ENCODE measurements at places on chromosomes 4 and X.

DNA sequence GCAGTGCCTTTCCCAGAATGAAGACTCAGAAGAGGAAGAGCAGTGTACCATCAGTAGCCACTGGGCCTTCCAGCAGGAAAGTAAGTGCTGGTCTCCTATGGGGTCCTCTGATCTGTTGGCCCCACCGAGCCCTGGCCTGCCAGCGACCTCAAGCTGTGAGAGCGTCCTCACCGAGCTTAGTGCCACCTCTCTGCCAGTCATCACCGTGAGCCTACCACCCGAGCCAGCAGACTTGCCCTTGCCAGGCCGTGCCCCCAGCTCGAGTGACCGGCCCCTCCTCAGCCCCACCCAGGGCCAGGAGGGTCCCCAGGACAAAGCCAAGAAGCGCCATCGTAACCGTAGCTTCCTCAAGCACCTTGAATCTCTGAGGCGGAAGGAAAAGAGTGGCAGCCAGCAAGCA is 69.7 kb downstream of the STARD8 start:
- DNase-seq = no peak

DNA sequence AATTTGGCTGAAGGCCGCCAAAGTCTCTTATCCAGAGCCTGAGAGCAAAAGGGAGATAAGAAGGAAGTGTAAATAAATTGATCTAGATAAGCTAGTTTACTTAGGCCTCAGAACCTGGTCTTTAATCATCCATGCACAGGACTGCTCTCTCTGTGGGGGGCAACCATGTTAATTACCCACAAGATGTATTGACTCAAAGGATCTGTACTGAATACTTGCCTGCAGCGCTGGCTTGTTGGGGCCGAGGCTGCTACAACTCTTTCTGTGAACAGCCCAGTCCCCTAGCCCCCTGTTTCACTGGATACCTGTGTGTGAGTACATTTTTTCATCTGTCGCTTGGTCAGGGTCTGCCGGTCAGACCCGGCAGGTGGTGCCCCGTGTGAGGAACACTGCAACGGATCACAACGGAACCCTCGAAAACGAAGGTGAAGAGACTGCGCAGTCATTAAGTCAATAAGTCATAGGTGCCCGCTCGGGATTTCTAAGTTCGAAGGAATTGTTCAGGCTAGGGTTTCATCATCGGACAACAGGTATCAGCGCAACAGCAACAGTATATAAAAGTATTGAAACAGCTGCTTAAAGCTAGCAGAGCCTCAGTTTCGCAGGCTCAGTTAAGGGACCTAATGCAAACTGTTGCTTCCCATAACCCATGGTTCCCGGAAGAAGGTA is 8.3 kb downstream of the MAGEA11 start:
- no peak for DNase-seq

GRCh38 chr4:76383001-76383400 is 37.9 kb downstream of the CCDC158 start:
- no peak for DNase-seq

- DNase-seq = no peak
These were observed 49.5 kb upstream of the ADRA2C start for GRCh38 chr4:3716631-3717235.

DNA sequence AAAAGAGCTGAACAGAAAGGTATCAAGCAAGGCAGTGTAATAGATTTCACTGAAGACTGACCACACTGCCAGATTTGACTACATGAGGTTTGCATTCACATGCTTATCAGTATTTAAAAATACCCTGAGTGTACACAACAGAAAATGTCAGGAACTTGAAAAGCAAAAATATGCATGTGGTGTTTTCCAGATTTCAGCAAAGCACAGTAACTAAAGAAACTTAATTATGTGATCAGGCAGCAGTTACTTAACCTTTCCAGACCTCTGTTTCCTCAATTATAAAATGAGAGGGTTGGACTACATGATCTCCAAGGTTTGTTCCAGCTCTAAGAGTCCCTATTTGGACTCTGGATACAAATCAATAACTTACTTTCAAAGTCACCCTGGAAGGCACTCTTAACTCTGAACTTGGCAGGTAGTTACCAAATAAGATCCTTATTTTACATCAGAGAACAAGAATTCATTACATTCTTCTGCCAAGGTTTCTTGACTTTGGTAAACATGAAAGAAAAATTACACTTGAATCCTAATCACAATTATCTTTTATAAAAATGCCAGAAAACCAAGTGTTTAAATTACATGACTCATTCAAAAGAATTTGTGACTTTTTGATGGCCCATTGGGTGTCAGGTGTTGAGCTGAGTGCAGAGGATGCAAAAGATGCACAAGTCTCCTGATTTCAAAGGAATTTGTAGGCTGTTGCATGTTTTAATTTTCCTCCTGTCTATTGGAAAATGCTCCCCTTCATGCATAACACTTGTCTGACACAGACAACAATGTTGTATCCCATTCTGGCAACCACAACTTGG is 241.6 kb downstream of the MGST2 start:
- DNase-seq = no peak

- DNase-seq = peak; percentile 45
These were observed 8.0 kb downstream of the IGFBP7 start for GRCh38 chr4:57102050-57102624.

- DNase-seq = no peak
These were observed 4.9 kb upstream of the SHISA3 start for GRCh38 chr4:42392436-42392835.

- no peak for DNase-seq
These were observed 17.1 kb downstream of the USP46 start for GRCh38 chr4:52641854-52642563.

GRCh38 chr4:65669111-65670019 is 924 bp downstream of the EPHA5 start:
- no peak for DNase-seq

- DNase-seq = no peak
These were observed 50.4 kb downstream of the USP11 start for GRCh38 chrX:47283015-47283771.

GRCh38 chr4:167028976-167029375 is 205.3 kb downstream of the SPOCK3 start:
- DNase-seq = no peak

- no peak for DNase-seq
These were observed 124.1 kb downstream of the FHDC1 start for GRCh38 chr4:153060196-153060595.

GRCh38 chr4:76341063-76341462 is 34.5 kb downstream of the STBD1 start:
- DNase-seq = no peak

GRCh38 chrX:150051096-150051495 is 112.8 kb upstream of the EOLA2 start:
- DNase-seq = no peak

GRCh38 chrX:41857670-41858069 is 65.7 kb downstream of the CASK start:
- DNase-seq = no peak

DNA sequence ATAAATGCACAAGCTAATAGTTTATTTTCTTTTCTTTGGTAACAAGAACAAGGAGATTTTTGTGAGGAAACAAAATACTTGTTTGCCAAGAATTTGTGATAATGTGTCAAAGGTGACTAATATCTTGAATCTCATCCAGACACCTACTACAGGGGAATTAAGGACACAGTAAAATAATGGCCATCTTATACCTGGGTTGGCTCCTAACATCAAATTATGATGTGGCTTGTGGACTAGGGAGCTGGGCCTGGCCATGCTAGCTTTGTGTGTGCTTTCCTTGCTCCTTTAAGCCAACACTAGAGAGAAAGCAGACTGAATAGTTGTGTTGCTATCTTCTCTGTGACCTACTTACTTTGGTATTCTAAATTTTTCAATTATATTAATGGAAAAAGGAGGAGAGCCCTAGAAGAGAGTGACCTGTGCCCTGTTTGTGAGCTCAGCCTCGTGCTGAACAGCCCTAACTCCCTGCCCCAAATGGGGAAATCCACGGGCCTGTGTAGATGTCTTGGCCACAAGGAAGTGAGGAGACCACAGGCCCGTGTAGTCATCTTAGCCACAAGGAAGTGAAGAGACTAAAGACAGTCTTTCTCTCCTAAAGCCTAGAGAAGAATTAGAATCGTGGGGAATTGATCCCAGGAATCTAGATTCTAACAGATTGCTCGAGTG is 23.3 kb downstream of the ARHGAP24 start:
- DNase-seq = no peak

DNA sequence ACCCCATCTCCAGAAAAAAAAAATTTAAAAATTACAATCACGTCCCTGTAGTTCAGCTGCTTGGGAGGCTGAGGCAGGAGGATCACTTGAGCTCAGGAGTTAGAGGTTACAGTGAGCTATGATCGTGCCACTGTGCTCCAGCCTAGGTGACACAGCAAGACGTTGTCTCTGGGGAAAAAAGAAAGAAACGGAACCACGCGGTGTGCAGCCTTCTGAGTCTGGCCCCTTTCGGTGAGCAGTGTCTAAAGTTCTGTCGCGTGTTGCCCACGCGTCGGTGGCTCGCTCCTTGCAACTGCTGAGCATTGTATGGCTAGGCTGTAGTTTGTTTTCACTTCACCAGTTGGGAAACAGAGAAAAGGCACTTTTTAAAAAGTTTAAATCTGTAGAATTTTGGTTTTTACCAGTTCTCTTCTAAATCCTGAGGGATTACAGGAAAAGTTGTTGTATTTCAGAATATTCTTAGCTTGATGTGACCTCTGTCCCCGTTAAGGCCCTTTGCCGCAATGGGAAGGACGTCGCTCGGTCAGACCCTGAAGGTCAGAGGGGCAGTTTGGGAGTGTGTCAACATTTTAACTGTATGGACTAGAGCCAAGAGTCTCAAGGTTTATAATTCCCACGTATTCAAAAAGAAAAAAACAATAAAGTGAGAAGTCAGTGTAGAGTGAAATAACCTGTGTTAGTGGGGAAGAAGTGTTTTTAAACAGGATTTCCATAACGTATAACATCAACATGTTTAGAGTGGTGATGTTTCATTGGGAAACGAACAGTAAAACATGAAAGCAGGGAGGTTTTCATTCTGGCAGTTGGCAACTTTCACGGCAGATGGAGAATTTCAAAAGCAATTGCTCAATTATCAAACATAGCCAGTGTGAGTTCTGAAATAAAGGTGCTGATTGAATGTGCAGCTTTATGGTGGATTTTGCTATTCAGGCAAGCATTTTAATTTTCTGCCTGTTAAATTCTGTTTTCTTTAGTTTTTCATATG is 45.8 kb upstream of the MSANTD1 start:
- DNase-seq = no peak

DNA sequence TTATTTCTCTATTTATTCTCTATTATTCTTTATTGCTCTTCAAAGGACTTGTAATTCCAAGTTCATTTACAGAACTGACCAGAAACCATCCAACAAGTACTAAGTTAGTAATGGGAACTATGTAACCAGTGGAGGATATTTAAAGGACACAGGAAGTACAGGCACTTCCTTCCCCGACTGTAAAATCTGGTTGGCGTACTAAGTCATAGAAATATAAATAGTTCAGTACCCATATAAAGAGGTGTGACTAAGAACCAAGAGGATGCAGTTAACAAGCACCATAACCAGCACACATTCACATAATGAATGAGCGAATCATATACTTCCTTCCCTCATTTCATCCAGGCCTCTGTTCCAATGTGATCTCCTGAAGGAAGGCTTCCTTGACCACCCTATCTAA is 3.6 kb upstream of the EIF4E start:
- DNase-seq = no peak

GRCh38 chrX:40971736-40972135 is 113.5 kb upstream of the USP9X start:
- DNase-seq = no peak

DNA sequence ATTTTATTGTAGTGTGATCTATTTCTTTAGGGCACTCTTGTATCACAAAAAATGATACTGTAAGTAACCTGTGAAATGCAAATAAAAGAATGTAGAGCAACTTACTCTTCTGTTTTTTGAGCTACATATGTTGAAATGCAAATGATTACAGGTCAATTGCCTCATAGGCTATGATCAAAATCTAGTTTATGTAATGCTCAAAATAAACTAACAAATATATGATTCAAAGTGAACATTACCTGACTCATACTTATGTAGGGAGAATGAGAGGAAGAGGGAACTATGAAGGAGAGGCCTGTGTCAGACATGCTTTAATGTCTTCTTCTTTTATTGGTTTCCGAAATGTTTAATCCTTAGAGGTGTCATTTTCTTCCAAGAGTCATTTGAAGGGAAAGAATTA is 5.0 kb upstream of the RPS6KA3 start:
- DNase-seq = no peak

GRCh38 chrX:152020888-152021287 is 46.4 kb upstream of the GABRE start:
- no peak for DNase-seq

DNA sequence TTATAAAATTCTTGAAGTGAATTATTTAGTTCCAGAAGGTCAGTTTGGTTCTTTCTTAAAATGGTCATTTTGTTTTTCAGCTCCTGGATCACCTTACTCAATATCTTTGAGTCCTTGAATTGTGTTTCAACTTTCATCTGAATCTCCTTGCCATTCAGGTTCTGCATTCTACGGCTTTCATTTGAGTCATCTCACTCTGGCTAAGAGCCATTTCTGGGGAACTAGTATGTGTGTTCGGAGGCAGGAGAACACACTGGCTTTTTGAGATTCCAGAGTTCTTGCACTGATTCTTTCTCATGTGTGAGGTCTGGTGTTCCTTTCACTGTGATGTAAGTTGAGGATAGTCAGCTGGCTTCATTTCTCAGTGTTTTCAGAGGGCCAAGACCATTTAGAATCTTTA is 708.4 kb upstream of the FRG1 start:
- DNase-seq = no peak

- DNase-seq = no peak
These were observed 73.2 kb upstream of the ANXA10 start for GRCh38 chr4:168019019-168019651.

DNA sequence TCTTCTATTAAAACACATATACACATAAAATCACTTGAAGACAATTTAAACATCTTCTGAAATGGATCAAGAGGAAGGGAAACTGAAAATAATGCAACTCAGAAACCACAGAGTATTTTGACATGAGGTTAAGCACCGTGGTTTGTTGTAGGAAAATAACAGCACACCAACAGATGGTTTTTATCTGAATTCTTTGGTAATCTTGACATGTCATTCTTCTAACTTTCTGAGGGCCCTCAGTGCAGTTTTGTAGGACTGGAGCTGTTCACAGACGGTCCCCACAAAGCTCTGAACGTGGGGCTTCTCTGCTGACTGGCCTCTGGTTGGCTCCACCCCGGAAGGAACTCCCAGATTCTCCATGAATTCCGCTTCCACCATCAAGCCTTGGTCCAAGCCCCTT is 16.0 kb upstream of the TLR8 start:
- DNase-seq = no peak

DNA sequence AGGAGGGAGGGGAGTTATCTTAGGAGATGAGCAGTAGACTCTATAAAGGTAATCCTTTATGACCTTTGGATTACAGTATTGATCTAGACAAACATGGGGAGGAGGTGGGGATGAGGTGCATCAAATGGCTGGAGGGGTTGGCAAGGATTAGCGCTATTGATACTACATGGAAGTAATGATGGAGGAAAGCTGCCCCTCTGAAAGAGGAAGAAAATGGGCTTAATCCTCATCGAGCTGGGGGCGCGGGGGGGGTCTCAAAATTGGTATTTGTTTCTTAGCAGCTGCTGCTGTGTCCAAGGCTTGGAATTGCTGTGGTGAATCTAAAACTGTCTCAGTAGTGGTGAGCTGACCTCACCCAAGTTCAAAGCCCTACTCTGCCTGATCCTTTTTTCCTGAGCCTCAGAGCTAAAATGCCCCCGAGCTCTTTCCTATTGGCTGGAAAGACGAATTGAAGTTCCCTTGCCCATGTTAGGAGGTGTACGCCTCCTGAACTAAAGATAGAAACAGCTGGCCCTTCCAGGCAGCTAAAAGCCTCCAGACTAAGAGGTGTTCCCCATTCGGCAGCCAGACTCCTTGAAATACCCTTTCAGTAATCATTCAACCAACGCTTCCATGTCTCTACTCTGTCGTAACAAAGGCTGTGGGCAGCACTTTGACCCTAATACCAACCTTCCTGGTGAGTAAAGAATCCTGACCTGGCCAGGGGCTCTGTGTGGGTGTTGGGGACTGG is at the start of gene ITGB1BP2:
Gene ITGB1BP2, plus strand, starts transcription at position 556 of the 730 bp plus-strand sequence. Its CDS starts 57 bp downstream, at position 613.
- DNase-seq = peak; percentile 1

Data from thoracic aorta (tissue), 2 donors.